ENCODE measurements at places on chromosomes 12 and 14. TPM values are rescaled to one million over a fixed set of nuclear protein-coding genes. Genes with fewer than 3 reads are reported as not detected.

GRCh38 chr12:7131502-7131866, 1.3 kb downstream of the CLSTN3 start:
- DNase-seq, result no peak

DNA sequence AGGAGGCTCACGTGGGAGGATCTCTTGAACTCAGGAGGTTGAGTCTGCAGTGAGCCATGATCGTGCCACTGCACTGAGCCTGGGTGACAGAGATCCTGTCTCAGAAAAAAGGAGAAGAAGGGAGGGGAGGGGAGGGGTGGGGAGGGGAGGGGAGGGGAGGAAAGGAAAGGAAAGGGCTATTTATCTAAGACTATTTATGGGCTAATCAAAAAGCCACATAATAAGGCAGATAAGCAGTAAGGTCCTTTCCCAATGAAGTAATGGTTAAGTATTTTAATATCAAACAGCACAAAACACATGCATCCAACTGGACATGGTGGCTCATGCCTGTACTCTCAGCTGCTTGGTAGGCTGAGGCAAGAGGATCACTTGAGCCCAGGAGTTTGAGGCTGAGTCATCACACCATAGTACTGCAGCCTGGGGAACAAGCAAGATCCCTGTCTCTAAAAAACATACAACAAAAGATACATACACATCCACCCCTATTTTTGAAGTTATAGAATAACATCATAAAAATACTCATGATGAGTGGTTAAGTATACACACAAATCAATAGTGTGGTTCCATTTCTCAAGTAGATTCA, 9.7 kb downstream of the PAWR start:
- DNase-seq, result no peak

DNA sequence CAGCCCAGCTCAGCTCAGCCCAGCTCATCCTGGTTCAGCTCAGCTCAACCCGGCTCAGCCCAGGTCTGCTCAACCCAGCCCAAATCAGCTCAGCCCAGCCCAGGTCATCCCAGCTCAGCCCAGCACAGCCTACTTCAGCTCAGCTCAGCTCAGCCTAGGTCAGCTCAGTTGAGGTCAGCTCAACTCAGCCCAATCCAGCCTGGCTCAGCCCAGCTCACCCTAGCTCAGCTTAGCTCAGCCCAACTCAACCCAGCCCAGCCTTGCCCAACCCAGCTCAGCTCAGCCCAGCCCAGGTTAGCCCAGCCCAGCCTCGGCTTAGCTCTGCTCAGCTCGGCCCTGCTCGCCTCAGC, 332.3 kb downstream of the TMEM121 start:
- no peak for DNase-seq

GRCh38 chr12:92596383-92596782, 106.4 kb upstream of the PLEKHG7 start:
- no peak for DNase-seq

GRCh38 chr12:129559776-129560175, 344.0 kb downstream of the TMEM132D start:
- no peak for DNase-seq

GRCh38 chr12:131511803-131512561, 198.9 kb upstream of the SFSWAP start:
- DNase-seq, result no peak

DNA sequence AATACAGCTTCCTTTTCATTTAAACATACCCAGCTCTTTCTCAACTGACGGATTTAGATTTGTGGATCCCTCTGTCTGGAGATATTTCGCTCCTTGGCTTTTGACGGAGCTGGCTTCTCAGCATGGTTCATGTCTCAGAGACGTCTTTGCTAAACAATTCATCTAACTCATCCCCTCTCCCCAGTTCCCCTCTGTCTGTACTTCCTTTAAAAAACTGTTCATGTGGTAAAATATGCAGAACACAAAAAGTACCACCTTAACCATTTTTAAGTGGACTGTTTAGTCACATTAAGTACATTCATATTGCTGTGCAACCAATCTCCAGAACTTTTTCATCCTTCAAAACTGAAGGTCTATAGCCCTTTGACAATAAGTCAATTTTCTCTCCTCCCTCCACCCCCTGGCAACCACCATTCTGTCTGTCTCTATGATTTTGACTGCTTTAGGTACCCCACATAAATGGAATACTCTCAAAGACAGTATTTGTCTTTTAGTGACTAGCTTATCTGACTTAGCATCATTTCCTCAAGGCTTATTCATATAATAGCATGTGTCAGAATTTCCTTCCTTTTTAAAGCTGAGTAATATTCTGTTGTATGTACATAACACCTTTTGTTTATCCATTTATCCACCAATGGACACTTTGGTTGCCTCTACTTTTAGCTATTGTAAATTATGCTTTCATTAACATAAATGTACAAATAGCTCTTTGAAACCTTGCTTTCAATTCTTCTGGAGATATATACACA, 399.8 kb upstream of the SOX5 start:
- no peak for DNase-seq

DNA sequence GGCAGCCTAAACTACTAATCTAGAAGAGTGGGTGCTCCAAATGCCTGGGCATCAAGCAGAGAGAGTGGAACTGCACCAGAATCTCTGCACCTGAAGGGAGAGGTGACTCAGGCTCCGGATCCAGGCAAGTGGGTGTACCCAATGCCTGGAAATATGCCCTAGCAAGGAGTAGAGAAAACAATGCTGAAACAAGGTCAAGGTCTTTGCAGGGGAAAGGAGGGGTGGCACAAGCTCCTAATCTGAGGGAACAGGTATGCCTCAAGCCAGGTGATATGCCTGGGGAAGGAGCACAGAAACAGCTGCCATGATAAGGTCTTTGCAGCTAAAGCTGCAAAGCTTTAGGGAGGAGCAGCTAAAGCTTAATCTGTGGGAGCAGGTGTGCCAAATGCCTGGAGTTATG, 136.0 kb upstream of the KITLG start:
- DNase-seq, result no peak

DNA sequence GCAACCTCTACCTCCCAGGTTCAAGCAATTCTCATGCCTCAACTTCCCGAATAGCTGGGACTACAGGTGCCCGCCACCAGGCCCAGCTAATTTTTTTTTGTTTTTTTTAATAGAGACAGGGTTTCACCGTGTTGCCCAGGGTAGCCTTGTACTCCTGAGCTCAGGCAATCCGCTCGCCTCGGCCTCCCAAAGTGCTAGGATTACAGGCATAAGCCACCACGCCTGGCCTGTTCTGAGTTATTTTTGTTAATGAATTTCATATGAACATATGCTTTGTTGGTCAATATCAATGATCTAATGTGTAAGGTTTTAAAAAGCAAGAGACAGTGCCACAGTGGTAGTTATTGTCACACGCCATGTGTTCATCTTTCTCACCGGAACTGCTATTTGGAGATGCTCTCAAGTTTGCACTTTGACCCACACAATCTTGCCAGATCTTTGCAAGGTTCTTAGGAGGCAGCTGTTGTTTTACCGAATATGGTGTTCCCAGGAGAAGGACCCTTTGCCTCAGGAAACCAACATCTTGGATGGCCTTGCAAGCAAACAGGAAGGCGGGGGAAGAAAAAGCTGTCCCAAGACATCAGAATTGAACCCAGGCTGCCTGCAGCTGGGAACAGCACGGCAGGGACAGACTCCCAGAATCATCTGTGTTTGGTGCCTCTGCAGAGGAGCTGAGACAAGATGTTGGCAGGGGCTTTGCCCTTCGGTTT, 30.0 kb downstream of the GALNT16 start:
- peak; percentile 23 for DNase-seq

- DNase-seq, result no peak
These were observed 865.4 kb upstream of the TMEM132C start for GRCh38 chr12:127401536-127401935.

DNA sequence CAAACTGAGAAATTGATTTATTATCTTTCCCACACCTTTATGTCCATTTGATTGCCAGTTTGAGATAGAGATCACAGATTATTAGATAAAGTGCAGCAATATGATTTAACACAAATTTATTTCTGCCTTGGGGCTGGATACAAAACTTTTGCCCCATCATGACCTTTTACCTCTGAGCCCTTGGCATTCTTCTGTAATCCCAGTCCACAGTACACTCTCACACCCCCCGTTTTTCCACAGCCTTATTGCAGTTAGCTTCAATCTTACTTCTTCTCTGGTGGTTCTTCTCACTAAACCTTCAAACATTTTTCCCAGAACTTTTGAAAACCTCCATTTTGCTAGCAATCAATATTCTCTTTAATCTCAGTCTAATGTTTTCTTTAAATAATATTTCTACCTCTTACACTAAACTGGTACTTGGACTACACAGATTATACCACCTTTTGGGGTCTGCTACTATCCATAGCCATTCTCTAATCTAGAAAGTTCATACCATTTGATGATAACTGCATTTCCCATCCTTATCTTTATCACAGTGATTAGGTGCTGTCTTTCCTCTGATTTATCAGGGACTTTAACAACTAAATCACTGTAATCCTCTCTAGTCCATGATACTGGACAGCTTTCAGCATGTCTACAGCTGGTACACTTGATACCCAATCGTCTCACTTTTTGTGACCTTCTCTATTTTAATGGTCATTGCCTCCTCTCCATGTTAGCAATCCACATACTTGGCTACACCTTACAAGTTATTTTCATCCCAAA, 186.7 kb upstream of the PDE3A start:
- no peak for DNase-seq

- DNase-seq, result no peak
These were observed 66.2 kb upstream of the PNMA1 start for GRCh38 chr14:73780391-73780790.

DNA sequence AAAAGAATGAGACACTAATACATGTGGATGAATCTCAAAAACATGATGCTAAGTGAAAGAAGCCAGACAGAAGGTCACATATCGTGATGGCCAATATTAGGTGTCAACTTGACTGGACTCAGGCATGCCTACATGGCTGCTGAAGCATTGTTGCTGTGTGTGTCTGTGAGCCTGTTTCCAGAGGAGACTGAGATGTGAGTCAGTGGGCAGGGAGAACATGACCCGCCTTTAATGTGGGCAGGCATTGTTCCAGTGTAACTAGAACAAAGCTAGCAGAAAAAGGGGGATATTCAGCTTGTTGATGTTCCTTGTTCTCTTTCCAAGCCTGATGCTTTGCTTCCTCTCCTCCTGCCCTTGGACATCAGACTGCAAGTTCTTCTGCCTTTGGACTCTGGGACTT, 47.6 kb downstream of the DCAF5 start:
- DNase-seq, result no peak

- DNase-seq, result no peak
These were observed 260.8 kb upstream of the G2E3 start for GRCh38 chr14:30297876-30298795.

GRCh38 chr12:108852674-108853309, 4.6 kb downstream of the SSH1 start:
- DNase-seq, result no peak

DNA sequence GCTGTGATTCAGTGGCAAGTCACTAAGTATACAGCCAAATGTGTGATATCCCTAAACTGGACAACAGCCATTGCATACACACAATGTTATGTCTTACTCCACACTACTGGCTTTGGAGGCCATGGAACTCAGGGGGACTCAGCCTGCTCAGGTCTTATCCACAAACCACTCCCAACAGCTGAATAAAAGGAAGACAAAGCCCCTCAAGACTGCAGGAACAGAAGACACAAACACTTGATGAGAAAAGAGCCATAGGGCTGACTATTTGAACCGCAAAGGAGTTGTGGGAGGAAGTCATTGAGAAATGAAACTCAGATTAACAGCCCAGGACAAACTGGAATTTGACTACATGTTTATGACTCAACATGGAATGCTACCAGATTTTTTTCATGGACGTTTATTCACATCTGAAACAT, 40.9 kb downstream of the PTGER2 start:
- DNase-seq, result no peak

GRCh38 chr12:32098112-32098511, 8.5 kb upstream of the BICD1 start:
- DNase-seq, result no peak

DNA sequence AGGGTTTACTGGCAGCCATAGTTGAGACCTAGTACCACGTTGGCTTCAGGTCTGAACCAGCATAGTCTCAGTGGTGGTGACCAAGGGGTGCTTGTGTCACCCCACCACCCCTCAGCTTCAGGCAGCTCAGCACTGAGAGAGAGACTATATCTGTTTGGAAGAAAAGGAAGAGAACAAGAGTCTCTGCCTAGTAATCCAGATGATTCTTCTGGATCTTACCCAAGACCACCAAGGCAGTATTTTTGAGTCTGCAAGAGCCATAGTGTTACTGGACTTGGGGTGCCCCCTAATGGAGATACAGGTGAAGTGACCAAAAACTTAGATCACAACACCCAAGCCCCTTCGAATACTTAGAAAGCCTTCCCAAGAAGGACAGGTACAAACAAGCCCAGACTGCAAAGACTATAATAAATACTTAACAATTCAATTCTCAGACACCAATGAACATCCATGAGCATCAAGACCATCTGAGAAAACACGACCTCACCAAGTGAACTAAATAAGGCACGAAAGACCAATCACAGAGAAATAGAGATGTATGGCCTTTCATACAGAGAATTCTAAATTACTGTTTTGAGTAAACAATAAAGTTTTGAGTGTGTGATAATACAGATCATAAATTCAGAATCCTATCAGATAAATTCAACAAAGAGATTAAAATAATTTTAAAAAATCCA, 107.0 kb downstream of the HELB start:
- no peak for DNase-seq

DNA sequence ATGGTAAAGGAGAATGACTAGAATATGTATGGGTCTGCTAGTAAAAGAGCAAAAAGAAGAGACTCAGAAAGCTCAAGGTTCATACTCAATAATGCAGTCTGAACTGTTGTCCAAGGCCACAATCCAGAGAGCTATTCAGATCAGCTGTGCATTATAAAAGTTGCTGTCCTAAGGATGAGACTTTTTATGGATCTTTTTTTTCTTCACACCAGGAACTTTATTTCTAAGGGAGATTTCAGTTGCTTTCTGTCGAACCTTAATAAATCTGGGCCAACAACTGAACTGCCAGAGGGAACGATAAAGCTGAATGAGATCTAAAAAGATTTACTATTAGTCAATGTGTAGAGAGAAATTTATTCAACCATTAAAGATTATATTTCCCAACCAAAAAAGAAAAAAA, 948.3 kb upstream of the NOVA1 start:
- no peak for DNase-seq

DNA sequence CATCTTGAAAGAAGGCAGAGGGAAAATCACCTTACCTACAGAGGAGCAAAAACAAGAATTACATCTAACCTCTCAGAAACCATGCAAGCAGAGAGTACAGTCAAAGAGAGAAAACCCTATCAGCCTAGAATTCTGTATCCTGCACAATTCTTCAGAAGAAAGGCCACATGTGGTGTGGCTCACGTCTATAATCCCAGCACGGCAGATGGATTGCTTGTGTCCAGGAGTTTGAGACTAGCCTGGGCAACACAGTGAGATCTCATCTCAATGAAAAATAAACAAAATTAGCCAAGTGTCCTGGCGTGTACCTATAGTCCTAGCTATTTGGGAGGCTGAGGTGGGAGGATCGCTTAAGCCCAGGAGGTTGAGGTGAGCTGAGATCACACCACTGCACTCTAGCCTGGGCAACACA, 48.2 kb downstream of the ATF7 start:
- no peak for DNase-seq

SPRING1 gene
- total RNA-seq, result 32.4 TPM

KIF5A gene
- total RNA-seq, result 0.75 TPM

PRR4 gene
- total RNA-seq, result 0.48 TPM

APOLD1 gene
- 6.5 TPM for total RNA-seq

CPM gene
- 10.4 TPM for total RNA-seq

SLC2A13 gene
- 2.4 TPM for total RNA-seq

CLEC4A gene
- 1.8 TPM for total RNA-seq

EID3 gene
- total RNA-seq, result 8.2 TPM

RNF212B gene
- total RNA-seq, result not detected

KRT79 gene
- 0.12 TPM for total RNA-seq

PLBD1 gene
- total RNA-seq, result not detected

RFX4 gene
- not detected for total RNA-seq

INSM2 gene
- total RNA-seq, result 0.08 TPM

BICDL1 gene
- total RNA-seq, result 158 TPM

USP44 gene
- 6.0 TPM for total RNA-seq
